Uterus (tissue), 4 donors: ENCODE measurements at places on chromosomes 2 and 18. TPM values are rescaled to one million over a fixed set of nuclear protein-coding genes. Genes with fewer than 3 reads are reported as not detected.
A peak's percentile ranks its signal among the peaks of the same experiment; 100 is the strongest.

- H3K4me1 ChIP-seq = no peaks in the 10 kb centered on the region
- H3K27me3 ChIP-seq = no peaks in the 10 kb centered on the region
- H3K4me3 ChIP-seq = no peak overlapping the region
- no peak overlapping the region for H3K27ac ChIP-seq
- no peaks in the 10 kb centered on the region for H3K36me3 ChIP-seq
- no peak for DNase-seq
Measured at GRCh38 chr2:7752291-7752690, 835.1 kb downstream of the RNF144A start.

GRCh38 chr2:54048117-54048785 lies 67.2 kb upstream of the ACYP2 start:
- H3K4me3 ChIP-seq = no peak overlapping the region
- no peaks in the 10 kb centered on the region for H3K36me3 ChIP-seq
- no peak for DNase-seq
- no peaks in the 10 kb centered on the region for H3K4me1 ChIP-seq

GRCh38 chr2:197281421-197281820 lies 29.2 kb downstream of the ANKRD44 start:
- no peaks in the 10 kb centered on the region for H3K4me1 ChIP-seq
- no peak overlapping the region for H3K4me3 ChIP-seq
- no peaks in the 10 kb centered on the region for H3K27me3 ChIP-seq
- no peak for DNase-seq
- H3K27ac ChIP-seq = peak overlapping the region; percentile 7
- H3K36me3 ChIP-seq = no peaks in the 10 kb centered on the region

DNA sequence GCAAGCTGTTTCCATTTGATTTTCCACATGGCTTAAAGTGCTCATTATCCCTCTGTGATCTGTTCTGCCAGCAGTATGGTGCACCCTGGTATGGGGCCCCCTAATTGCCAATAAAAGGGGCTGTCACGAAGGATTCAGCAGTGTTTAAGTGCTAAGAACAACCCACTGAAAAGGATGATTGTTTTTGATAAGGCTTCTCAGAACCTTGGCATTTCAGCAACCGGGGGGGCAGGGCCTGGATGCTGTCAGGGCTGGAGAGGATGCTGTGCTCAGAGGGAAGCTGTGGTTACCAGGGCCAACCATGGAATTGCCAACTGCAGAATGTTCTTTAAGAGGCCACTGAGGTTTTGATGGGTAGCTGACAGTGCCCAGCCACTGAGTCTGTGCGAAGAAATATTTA lies 117.8 kb downstream of the CTIF start:
- DNase-seq = no peak
- H3K4me3 ChIP-seq = no peak overlapping the region
- no peaks in the 10 kb centered on the region for H3K27me3 ChIP-seq
- no peaks in the 10 kb centered on the region for H3K36me3 ChIP-seq
- no peak overlapping the region for H3K27ac ChIP-seq

- no peak overlapping the region for H3K4me3 ChIP-seq
- no peaks in the 10 kb centered on the region for H3K36me3 ChIP-seq
- no peak for DNase-seq
- no peaks in the 10 kb centered on the region for H3K4me1 ChIP-seq
Measured at GRCh38 chr2:211737282-211737681, 801.3 kb downstream of the ERBB4 start.

- peak; percentile 8 for DNase-seq
- H3K36me3 ChIP-seq = no peaks in the 10 kb centered on the region
- H3K4me1 ChIP-seq = no peaks in the 10 kb centered on the region
Measured at GRCh38 chr2:218027426-218028188, 24.8 kb upstream of the TNS1 start.

DNA sequence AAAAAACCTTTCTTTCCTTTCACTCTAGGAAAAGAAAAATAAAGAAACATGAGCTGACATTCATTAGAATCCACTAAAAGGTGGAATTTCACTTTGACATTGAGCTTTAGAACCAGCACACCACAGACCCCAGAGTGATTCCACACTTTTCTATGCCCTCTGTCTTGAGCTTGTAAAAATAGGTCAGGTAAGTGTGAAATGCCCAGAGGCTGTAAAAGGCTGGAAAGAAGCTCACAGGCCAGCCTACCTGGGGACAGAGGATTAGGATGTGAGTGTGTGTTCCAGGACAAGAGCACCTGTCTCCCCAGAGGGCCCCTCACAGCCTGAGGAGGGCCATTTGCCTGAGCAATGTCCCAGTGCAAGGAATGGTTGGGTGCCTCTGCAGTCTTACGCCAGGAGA lies 56.3 kb upstream of the MYO3B start:
- no peak overlapping the region for H3K27ac ChIP-seq
- H3K4me3 ChIP-seq = no peak overlapping the region
- no peaks in the 10 kb centered on the region for H3K36me3 ChIP-seq
- H3K4me1 ChIP-seq = no peaks in the 10 kb centered on the region

The BOLL gene
- total RNA-seq = not detected

The TNS1 gene
- 186 TPM for total RNA-seq
